ENCODE measurements at places on chromosomes 5 and 9. TPM values are rescaled to one million over a fixed set of nuclear protein-coding genes. Genes with fewer than 3 reads are reported as not detected.

DNA sequence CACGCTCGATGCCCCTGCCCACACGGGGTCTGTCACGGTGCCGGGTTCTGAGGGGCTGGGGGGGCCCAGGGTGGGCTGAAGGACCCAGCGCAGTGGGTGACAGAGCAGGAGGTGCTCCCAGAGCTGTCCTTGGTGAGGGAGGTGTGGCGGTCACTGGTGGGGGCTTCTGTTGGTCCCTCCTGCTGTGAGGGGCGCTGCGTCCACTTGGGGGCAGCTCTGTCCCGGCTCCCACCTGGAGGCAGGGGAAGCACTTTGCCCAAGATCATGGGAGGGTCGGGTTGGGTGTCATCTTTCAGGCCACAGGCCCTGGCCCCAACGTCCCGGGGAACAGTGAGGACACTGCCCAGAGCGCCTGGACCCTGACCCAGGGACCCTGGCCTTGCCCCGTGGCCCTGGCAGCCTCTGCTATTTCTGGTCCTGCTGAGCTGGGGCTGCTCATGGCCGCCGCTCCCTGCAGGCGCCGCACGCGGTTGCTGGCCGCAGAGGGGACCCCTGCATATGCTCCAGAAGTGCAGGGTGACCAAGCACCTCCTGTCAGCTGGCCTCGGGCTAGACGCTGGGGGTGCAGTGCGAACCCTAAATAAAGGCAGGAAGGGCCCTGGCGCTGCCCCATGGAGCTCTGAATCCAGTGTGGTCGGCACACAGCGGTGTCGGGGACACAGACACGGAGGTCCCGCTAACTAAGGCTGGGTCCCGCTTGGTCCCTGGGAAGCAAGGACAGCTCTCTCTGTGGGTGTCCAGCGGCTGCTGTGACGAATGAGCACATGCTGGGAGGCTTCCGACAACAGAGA is 11.6 kb upstream of the RNU6ATAC start:
- no peaks in the 10 kb centered on the region for H3K27me3 ChIP-seq
- no peak for DNase-seq
- H3K4me3 ChIP-seq = no peak overlapping the region

DNA sequence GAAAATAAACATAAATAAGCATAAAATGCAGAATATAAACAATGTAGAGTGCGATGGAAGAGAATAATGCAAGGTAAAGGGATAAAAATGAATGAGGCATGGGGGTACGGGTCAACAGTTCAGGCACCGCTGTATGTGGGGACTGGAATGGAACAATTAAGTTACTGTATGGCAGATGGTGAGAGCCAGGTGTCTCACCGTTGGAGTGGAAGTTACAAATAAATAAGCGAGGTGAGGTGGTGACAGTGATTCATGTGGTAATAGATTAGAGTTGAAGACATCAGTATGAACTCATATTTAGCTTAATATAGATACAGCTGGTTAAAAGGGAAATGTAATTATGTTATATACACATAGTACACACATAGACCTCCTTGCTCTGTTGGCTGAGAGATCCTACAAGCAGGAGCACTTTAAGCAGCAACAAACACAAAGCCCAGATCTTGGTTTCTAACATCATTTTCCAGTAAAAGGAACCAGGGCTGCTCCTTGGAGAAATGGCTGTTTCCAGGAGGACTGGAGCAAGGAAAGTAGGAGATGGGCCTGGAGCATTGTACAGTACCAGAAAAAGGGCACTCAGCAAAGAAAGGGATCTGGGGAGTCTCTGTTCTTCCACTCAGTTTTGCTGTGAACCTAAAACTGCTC is 2.4 kb upstream of the OMD start:
- no peaks in the 10 kb centered on the region for H3K27me3 ChIP-seq
- H3K36me3 ChIP-seq = no peaks in the 10 kb centered on the region
- no peak overlapping the region for H3K27ac ChIP-seq
- H3K4me3 ChIP-seq = no peak overlapping the region

DNA sequence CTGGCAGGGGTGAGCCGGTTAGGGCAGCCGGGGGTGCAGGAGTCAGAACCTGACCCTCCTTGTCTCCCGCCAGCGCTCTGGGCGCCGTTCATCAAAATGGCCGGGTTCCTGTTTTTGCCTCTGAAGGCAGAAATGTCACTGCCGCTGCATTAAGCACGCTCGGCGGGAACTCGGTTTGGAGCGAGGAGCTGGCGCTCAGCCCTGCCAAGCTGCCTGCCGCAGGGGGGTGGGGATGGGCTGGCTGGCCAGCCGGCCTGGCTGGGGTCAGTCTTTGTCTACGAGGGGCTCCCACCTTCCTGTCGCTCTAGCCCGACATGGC is 63.7 kb downstream of the CXXC5 start:
- H3K27me3 ChIP-seq = peaks cover 10% of the 10 kb centered on the region
- H3K27ac ChIP-seq = no peak overlapping the region
- H3K36me3 ChIP-seq = no peaks in the 10 kb centered on the region
- DNase-seq = no peak
- no peak overlapping the region for H3K4me3 ChIP-seq
- H3K4me1 ChIP-seq = peaks cover 19% of the 10 kb centered on the region

PRUNE2 gene
- total RNA-seq = 0.22 TPM

- H3K36me3 ChIP-seq = no peaks in the 10 kb centered on the region
- H3K4me1 ChIP-seq = no peaks in the 10 kb centered on the region
- H3K27me3 ChIP-seq = no peaks in the 10 kb centered on the region
- no peak for DNase-seq
- no peak overlapping the region for H3K27ac ChIP-seq
- no peak overlapping the region for H3K4me3 ChIP-seq
Measured at GRCh38 chr5:60399507-60399906, 300.5 kb downstream of the DEPDC1B start.

DIRAS2 gene
- total RNA-seq = not detected

- no peaks in the 10 kb centered on the region for H3K27me3 ChIP-seq
- H3K27ac ChIP-seq = no peak overlapping the region
- no peak overlapping the region for H3K4me3 ChIP-seq
- no peaks in the 10 kb centered on the region for H3K4me1 ChIP-seq
Measured at GRCh38 chr5:18455521-18455920, 821.3 kb downstream of the TAF11L14 start.

DNA sequence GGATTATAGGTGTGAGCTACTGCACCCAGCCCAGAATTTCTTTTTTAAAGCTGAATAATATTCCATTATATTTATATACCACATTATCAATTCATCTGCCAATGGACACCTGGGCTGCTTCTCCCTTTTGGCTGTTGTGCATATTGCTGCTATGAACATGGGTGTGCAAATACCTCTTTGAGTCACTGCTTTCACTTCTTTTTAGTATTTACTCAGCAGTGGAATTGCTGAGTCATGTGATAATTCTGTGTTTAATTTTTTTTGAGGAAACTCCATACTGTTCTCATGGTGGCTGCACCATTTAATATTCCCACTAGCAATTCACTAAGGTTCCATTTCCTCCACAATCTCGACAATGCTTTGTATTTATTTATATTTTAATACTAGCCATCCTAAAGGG is 36.1 kb upstream of the KIF4B start:
- H3K27me3 ChIP-seq = no peaks in the 10 kb centered on the region
- no peaks in the 10 kb centered on the region for H3K36me3 ChIP-seq
- DNase-seq = no peak
- no peak overlapping the region for H3K4me3 ChIP-seq
- no peak overlapping the region for H3K27ac ChIP-seq
- no peaks in the 10 kb centered on the region for H3K4me1 ChIP-seq

UNC5A gene
- total RNA-seq = not detected

- DNase-seq = no peak
- no peaks in the 10 kb centered on the region for H3K27me3 ChIP-seq
- peak overlapping the region; percentile 92 for H3K27ac ChIP-seq
- peak overlapping the region; percentile 78 for H3K4me3 ChIP-seq
- H3K36me3 ChIP-seq = no peaks in the 10 kb centered on the region
Measured at GRCh38 chr9:114396558-114397218, 8.9 kb upstream of the AKNA start.

- H3K4me3 ChIP-seq = no peak overlapping the region
- no peak overlapping the region for H3K27ac ChIP-seq
- no peaks in the 10 kb centered on the region for H3K36me3 ChIP-seq
- H3K27me3 ChIP-seq = no peaks in the 10 kb centered on the region
- no peaks in the 10 kb centered on the region for H3K4me1 ChIP-seq
Measured at GRCh38 chr9:90128587-90129190, 513.9 kb downstream of the DIRAS2 start.

PPP6C gene
- 49.2 TPM for total RNA-seq

MLANA gene
- total RNA-seq = not detected

FAM153A gene
- 92.7 TPM for total RNA-seq

NKD2 gene
- total RNA-seq = not detected

PTTG1 gene
- 11.7 TPM for total RNA-seq

- no peaks in the 10 kb centered on the region for H3K36me3 ChIP-seq
- DNase-seq = no peak
- no peaks in the 10 kb centered on the region for H3K4me1 ChIP-seq
- no peaks in the 10 kb centered on the region for H3K27me3 ChIP-seq
- no peak overlapping the region for H3K27ac ChIP-seq
Measured at GRCh38 chr5:173515526-173515925, 100.9 kb downstream of the BOD1 start.

FREM1 gene
- total RNA-seq = not detected

DNA sequence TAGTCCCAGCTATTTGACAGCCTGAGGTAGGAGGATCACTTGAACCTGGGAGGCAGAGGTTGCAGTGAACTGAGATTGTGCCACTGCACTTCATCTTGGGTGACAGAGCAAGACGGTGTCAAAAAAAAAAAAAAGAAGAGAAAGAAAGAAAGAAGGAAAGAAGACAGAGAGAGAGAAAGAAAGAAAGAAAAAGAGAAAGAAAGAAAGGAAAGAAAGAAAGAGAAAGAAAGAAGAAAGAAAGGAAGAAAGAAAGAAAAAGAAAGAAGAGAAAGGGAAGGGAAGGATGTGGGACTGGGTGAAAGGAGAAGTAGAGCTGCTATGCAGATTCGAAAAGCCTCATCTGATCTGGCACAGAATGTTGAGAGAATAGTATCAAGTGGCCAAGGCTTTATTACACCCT is 23.7 kb upstream of the SCAMP1 start:
- no peaks in the 10 kb centered on the region for H3K4me1 ChIP-seq
- no peaks in the 10 kb centered on the region for H3K36me3 ChIP-seq
- no peak overlapping the region for H3K27ac ChIP-seq
- no peaks in the 10 kb centered on the region for H3K27me3 ChIP-seq
- no peak overlapping the region for H3K4me3 ChIP-seq
- DNase-seq = no peak

DNA sequence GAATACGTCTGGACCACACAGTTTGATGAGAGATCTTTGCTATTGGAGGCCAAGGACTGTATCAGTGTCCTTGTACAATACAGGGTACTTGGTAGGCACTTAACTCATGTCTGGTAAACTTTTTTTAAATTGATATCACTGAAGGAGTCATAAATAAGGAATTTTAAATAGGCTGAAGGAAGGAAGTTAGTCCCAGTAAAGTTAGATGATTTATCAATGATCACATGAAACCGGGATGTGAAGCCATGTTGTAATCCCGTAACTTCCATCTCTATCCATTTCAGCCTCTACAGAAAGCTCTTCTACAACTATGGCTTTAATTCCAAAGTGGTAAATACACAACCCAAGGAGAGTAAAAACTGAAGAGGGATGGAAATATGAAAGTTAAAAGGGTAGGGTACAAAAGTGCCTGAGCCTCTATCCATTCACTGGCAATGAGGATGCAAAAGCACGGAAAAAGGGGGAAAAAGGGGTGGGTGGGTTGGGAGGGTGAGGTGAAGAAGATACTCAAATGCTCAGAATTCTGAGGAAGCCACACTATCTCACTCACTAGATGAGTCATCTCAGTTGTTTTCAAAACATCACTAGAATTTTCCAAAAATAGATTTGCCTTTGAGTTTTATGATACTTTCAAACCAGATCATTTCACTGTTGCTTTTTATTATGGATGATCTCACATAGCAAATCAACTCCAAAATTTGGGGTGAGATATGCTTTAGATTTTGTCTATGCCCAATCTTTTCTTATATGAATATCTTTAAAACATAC is 1053.5 kb downstream of the NR2F1-AS1 start:
- no peak overlapping the region for H3K27ac ChIP-seq
- no peak for DNase-seq
- H3K4me1 ChIP-seq = no peaks in the 10 kb centered on the region
- H3K27me3 ChIP-seq = no peaks in the 10 kb centered on the region
- no peaks in the 10 kb centered on the region for H3K36me3 ChIP-seq
- H3K4me3 ChIP-seq = no peak overlapping the region

GRCh38 chr9:83642793-83643192 is 19.9 kb downstream of the IDNK start:
- no peaks in the 10 kb centered on the region for H3K36me3 ChIP-seq
- DNase-seq = no peak
- H3K4me3 ChIP-seq = no peak overlapping the region
- no peak overlapping the region for H3K27ac ChIP-seq
- no peaks in the 10 kb centered on the region for H3K4me1 ChIP-seq

DNA sequence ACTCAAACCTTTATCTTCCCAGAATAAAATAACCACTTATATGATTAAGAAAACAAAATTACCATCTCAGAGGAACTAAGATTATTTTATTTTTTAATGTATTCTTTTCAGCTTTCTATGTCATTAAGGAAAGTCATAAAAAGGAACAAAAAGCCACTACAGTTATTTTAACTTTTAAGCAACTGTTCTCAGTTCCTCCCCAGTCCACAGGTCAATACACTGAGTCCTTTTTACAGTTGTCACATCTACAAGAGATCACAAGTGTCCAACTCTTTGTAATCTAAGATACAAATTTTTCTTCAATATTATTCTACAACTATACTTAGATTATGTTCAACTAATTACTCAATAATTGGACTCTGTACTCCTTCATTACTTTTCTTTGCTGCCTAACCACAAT is 782.8 kb upstream of the ACO1 start:
- peaks cover 10% of the 10 kb centered on the region for H3K4me1 ChIP-seq
- H3K36me3 ChIP-seq = no peaks in the 10 kb centered on the region
- no peak overlapping the region for H3K27ac ChIP-seq
- H3K4me3 ChIP-seq = no peak overlapping the region
- no peaks in the 10 kb centered on the region for H3K27me3 ChIP-seq

DNA sequence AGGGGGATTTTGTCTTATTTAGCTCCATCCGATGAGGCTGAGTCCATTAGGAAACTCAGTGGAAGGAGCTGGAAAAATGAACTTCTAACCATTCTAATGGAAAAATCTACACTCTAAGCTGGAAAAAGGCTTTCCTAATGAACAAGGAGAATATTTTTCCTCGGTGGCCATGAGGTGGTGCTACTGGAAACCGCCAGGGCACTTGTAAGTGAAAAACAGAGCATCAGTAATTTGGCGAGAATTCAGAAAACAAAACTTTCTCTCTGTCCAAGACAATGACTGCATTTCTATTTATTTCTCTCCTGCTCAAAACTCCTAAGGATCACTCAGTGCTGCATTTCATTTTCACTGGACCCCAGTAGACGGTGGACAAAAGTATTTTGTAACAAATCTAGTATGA is 237.6 kb downstream of the TENT4A start:
- no peaks in the 10 kb centered on the region for H3K36me3 ChIP-seq
- no peak overlapping the region for H3K4me3 ChIP-seq
- DNase-seq = no peak

Measured in CD4-positive, alpha-beta memory T cell (primary cell).